Esophagus squamous epithelium (tissue), 5 donors: ENCODE measurements at places on chromosomes 5 and 9.

DNA sequence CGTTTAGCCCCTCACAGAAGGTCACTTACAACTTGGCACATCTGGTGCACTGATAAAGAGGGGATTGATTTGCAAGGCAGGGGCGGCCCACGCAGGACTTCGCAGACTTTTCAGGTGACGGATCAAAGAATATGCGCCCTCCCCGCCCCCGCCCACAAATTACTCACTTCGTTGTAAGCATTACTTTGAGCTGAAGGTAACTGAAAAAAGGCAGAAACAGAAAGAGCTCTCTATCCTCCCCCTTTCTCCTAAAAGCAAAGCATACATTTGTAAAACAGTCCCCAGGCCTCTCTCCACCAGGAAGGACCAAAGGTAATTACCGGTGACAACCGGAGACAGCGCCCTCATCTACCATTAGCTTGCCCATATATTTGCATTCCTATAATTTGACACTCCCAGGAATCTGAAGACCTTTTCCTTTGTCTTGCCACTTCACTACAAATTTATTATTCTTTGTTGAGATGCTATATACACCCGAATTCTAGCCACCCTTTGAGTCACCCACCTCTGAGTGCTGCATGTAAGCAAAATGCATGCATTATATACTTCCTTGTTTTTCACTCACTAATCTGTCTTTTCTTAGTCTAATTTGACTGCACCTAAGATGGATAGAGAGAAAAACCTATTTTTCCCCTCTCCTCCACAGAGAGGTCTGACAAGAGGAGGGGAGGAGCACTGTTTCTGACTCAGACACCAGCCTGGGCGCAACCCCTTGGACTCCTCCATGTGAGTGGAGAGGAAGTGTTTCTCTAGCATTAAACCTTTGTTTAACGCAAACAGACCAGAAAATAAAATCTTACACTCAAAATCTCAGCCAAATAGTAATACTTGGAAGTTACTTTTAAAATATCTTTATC lies 74.7 kb upstream of the SPIN1 start:
- DNase-seq: no peak

DNA sequence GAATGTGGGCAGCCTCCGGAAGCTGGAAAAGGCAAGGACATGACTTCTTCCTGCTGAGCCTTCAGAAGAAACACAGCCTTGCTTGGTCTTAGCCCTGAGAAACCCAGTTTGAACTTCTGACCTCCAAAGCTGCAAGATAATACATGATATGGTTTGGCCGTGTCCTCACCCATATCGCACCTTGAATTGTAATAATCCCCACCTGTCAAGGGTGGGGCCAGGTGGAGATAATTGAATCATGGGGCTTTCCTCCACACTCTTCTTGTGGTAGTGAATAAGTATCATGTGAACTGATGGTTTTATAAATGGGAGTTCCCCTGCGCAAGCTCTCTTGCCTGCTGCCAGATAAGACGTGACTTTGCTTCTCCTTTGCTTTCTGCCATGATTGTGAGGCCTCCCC lies 310.9 kb downstream of the PSAT1 start:
- no peak for DNase-seq

GRCh38 chr9:126613651-126614050 lies at the start of gene LMX1B:
Gene LMX1B, plus strand, starts transcription at chr9:126613928. Its CDS starts 522 bp downstream, at chr9:126614450.
- DNase-seq: no peak

GRCh38 chr9:98342820-98343210 lies 87.4 kb upstream of the TBC1D2 start:
- no peak for DNase-seq

- no peak for DNase-seq
These were observed 1267.5 kb upstream of the CDH9 start for GRCh38 chr5:28305891-28306290.

DNA sequence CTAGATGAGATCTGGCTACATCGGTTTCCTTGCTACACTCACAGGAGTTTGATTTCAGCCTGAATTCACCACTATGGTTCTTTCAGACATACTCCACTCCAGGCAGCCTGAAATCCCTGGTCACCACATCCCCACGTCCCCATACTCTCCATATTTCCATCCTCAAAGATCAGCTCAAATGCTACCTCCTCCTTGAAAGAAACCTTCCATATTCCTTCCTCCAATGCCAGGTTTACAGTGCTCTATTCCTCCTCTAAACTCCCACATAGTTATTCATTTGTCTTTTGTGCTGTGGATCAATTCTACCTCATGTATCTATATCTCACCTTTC lies 151.7 kb downstream of the GLIS3 start:
- no peak for DNase-seq

GRCh38 chr5:134095887-134096589 lies 18.4 kb upstream of the TCF7 start:
- DNase-seq: no peak

DNA sequence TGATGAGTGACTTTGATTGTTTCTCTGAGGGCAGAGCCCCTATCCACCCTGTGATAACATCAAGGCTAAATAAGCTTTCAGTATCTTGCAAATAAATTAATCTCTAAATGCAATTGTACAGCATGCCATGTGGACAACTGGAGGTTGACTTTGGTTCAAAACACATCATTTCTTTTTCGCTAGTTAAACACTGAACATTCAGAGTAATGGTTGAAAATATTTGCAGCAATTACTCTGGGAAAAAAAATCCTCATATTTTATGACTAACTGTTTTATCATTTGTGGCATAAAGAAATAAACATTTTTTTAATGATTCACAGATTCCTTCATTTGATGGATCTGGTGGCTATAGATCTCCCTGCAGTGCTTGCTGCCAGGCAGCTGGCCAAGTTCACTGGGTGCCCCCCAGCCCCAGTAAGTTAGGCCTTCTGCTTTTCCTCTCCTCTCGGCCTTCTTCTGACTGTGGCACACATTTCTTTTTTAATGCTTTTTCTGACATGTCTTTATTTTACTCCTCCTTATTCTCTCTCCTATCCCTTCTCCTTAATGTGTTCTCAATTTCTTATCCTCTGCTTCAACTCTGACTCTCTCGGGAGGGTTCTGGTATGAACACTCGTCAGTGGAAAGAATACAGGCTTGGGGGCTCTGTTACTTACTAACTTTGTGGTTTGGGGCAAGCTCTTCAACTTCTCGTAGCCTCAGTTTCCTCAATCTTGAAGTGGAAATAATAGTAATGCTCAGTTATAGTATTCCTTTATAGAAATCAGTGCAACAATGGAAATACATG lies 69.6 kb downstream of the ADAMTSL1 start:
- no peak for DNase-seq

DNA sequence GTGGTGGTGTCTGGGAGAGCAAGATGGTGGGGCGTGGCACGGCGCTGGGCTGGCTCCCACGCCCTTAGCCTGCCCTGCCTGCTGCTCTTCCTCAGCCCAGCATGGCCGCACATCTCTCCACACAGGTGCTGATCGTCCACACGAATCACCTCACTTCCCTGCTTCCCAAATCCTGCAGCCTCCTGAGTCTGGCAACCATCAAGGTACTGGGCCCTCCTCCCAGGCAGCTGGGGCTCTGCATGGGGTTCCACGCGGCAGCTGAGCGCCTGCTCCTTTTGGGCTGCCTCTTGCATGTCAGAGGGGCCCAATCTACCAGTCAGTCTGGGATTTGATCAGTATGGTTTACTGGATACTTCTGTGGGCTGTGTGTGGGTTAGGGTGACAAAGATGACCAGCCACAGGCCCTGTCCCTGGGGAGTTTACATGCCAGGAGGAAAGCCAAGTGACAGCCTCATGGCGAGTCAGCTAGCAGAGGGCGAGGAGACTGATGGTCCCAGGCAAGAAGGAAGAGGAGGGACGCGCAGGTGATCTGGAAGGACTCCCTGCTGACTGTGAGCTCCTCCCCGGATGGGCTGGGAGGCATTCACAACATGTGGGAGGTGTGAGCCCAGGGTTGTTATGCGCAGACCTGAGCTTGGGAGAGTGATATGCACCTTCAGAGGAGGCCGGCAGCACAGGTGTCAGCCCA lies 6.0 kb downstream of the LRSAM1 start:
- no peak for DNase-seq

GRCh38 chr9:115615000-115615401 lies 497.0 kb upstream of the TNC start:
- no peak for DNase-seq

DNA sequence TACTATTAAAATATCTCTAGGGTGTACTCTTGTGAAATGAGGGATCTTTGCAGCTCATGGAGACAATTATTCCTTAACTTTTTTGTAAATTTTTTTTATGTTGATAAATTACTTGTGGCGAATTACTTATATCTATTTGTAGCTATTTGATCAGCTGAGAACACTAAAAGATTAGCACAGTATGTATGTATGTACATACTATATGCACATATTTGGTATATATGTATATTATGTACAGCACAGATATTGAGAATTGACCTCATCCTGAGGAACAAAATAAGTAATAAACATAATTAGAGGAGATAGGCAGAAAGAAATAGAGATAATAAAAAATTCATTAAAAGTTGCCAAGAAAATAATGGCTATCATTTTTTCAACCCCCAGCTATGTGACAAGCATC lies 11.8 kb downstream of the CDKN2A start:
- DNase-seq: no peak

- no peak for DNase-seq
These were observed 77.0 kb upstream of the PITX1 start for GRCh38 chr5:135110785-135111596.

DNA sequence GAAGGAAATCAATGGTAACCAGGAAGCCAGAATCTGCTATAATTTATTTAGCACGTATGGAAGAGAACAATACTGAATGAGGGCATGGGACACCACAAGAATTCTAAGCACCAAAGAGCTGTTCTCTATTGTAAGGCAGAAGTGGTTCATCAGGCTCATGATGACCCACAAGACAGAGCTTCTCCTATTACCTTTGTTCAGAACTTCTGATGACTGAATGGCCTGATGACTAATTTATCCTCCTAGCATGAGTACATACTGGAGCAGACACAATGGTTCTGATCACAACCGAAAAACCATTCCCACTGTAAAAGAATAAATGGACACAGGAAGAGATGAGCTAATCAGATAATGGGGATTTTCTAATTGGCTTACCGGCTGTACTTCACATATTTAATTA lies 329.8 kb upstream of the PDE4D start:
- DNase-seq: no peak

DNA sequence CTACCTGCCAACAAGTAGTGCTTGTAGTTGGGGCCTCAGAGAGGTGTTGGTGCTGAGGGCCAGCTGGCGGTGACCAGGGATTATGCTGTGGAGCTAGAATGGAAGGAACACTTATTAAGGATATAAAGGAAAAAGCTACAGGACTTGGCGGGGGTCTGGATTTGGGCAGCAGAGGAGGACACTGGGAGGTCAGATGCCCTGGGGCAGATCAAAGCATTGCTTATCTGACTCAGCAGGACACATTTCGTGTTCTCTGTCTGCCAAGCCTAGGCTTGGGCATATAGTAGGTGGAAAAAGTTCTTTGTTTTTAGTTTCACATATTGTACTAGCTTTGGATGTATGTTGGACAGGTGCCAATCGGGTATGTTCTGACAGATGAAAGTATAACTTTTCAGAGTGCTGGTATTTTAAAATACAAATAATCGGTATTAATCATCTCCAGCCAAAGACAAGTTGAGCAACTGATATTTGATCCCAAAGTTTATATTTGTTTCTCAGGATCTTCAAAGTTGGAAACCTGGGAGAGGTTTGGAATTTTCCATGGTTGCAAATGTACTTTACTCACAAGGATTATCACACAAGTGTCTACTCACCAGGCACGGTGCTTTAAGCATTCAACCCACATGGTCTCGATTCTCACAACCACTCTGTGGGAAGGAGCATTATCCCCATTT lies 69.4 kb downstream of the IQGAP2 start:
- DNase-seq: no peak

DNA sequence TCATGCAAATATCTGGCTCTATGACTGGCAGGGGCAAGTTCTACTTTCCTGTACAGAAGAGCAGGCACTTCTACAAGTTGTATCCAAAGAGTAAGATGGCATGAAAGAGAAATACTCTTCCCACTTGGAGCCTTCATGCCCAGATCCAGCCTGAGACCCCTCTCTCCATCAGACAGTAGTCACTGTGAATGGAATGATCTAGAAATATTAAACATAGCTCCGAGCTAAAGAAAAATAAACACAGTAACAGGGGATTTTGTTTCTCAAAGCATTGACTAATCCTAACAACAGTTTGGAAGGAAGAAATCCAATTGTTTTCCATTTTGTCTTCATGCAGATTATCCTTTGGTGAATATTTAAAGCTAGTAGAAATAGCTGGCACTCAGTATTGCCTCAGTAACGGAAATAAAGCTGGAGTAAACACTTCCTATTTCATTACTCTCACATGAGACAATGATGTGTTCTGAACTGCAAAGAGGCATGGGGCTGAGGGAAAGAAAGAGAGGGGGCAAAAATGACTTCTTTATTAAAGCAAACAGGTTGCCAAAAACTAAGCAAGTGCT lies 100.0 kb downstream of the SEMA5A start:
- no peak for DNase-seq

GRCh38 chr5:134151723-134152122 lies 25.0 kb downstream of the SKP1 start:
- DNase-seq: no peak

GRCh38 chr5:9269014-9269413 lies 276.9 kb downstream of the SEMA5A start:
- no peak for DNase-seq

DNA sequence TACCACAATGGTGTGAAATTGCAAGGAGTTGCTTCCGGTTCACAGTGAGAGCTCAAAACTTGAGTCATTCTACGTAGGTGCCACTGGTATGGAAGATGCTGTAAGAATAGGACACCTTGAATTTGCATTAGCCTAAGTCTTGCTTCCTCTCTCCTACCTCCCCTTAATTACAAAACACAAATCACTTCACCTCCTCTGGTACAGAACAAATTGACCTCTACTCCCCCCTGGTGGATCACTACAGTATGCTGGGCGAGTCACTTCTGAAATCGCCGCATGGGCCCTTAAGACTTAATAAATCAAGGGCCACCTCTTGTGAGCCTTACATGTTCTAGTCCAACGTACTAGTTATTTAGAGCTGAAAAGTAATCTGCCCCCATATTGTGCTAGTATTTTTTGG lies 145.3 kb upstream of the SMARCA2 start:
- no peak for DNase-seq

DNA sequence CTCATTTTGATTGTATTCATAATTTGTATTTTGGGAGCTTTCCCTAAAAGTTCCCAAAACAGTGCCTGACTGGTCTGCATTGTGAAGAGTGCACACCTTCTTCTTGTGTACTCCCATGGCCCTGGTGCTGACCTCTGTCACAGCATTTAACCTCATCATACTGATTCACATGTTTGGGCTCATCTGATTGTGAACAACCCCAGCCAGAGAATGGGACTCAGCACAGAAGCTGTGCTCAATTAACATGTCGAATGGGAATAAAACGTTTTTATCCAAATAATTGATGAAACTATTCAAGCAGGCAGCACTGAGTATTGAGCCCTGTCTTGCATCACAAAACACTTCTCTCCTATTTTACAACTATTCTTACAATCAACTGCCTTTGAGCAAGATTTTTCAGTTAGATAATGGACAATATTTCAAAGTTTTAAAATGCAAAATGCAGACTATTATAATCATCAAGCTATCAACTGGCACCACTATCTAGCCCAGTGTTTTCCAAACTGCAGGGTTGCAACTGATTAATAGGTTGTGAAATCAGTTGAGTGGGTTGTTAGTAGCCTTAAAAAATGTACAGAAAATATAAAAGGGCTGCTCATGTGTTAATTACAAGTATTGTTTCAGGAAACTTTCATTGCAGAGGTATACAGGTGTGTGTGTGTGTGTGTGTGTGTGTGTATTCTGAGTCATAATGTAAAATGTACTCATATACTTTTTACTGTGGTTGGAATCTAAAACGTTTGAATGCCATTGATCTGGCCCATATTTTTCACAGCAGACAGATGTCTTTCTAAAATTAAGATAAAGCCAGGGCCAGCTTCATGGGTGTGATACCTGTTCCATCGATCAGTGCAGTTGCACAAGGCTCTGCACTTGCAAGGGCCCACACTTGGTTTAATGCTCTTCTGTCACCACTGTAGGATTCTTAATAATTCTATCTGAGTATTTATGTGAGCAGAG lies 190.5 kb downstream of the PIK3R1 start:
- no peak for DNase-seq
